ENCODE measurements at places on chromosomes 2 and 18.

DNA sequence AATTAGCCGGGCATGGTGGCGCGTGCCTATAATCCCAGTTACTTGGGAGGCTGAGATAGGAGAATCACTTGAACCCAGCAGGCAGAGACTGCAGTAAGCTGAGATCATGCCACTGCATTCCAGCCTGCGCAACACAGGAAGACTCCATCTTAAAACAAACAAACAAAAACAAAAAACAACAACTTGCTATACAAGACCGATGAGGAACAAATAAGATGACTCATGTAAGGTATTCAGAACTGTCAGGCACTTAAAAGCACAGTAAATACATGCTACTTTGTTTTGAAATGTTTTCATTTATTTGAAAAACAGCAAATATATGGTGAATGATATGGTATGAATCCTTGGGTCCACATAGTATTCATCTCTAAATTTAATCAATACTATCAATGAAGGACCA is 66.7 kb downstream of the TRIP12 start:
- DNase-seq, result no peak

- DNase-seq, result no peak
Observed at GRCh38 chr2:173119944-173120343, 44.3 kb downstream of the MAP3K20 start.

DNA sequence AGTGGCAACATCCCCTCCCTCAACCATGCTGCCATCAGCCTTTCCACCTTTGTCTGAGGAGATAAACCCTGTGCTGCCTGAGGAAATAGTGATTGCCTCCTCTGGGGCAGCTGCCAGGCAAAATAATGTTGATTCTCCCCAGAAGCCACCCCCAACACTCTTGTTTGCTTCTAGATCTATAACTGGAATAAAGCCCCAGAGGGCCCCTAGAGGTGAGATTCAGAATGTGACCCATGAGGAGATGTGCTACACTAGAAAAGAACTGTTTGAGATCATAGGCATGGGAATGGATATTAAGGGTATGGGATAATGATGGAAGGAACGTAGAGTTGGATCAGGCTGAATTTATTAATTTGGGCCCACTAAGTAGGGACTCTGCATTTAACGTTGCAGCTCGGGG is 116.3 kb upstream of the RMP24 start:
- no peak for DNase-seq

DNA sequence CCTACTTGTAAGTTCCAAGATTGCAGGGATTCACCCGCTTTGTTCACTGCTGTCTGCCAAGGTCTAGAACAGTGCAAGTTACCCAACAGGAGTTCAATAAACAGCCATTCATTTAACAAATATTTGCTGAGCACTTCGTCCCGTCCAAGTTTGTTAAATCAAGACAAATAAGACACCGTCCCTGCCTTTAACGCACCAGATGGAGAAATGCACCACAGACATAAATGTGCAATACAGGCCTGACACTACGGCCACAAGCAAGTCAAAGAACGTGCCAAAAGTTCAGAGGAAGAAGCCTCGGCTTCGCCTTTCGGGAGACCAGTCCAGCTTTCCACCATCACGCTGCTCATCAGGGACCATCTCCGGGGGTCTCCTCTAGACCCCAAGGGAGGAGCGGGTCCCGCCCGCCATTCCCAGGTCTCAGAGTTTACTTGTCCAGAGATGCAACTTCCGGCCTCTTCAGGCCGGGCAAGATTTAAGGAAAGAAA is 429 bp downstream of the C2orf76 start:
- no peak for DNase-seq

- DNase-seq, result no peak
Observed at GRCh38 chr2:62178741-62179271, 17.1 kb upstream of the B3GNT2 start.
